Activated T-helper 9 cell treated with anti-CD3 and anti-CD28 coated beads, Interleukin-2, amount 50 U/mL, for 16 hours (primary cell): ENCODE measurements at places on chromosomes 3 and 15.

GRCh38 chr15:74193905-74194304 is 8.7 kb downstream of the STRA6 start:
- no peak for DNase-seq

DNA sequence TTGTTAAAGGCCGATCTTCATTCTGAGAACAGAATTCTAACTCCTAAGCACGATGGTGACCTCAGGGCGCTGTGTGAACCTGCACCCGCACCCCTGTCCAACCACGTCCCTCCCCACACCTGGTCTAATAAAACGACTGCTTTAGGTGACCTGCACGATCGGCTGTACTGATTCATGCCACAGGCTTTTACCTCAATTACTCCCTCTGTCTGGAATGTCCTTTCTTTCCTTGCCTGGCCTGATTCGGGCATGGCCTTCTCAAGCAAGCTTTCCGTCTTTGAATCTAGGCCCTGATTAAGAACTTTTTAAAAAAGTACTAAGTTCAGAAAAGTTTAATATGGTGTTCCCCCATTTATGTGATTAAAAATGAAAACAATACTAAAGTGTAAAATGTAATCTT is 842 bp upstream of the U2SURP start:
- DNase-seq: no peak

GRCh38 chr3:155963570-155963969 is 93.1 kb downstream of the GMPS start:
- DNase-seq: no peak

DNA sequence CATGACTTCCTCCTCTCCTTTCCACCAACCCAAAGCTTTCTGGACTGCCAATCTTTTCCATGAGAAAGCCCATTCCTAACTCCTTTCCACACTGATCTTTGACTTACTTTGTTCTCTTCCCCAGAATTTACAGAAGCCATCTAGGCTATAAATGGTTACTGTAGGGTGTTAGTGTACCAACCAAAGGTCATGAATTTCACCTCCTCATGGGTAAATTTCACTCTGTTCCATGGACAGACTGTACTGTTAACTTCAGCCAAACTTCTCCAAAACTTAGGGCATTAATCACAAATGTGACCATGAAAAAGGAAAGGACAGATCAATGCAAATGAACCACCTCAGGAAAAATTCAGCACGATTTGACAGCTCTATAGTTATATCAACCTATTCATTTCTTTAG is 54.9 kb downstream of the ATOSA start:
- DNase-seq: no peak

DNA sequence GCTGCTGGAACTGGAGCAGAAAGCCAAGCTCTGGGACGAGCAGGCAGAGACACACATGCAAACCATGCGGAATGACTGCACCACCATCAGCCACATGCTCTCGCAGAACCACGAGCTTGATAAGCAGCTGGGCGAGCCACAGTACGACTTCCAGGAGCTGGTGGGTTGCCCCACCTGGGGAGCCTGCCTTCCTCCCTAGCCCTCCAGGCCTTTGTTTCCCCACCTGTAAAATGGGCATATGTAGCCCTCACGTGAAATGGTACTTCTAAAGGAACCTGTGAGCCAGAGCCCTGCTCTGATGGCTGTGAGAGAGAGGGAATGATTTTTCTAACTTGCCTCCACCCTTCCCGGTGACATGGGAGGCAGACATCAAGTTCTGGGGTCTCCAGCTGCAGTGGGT is 44.6 kb upstream of the GOLGA6B start:
- no peak for DNase-seq

DNA sequence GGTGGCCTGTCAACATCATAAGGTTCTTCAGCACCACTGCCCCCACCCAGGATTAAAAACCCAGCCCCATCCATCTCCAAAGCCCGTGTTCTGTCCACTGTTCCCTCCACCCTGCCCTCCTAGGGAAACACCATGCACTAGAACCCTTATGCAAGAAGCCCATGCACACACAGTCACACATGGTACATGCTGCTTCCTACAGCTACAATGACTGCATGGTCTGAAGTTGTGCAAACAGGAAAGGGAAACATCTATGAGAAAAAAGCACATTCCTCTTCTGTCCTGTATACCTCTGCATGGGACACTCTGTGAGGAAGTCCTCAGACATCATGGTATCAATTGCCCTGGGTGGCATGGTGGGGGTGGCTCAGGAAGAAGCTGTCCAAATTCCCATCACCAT is 108.6 kb upstream of the MRPS22 start:
- DNase-seq: no peak

DNA sequence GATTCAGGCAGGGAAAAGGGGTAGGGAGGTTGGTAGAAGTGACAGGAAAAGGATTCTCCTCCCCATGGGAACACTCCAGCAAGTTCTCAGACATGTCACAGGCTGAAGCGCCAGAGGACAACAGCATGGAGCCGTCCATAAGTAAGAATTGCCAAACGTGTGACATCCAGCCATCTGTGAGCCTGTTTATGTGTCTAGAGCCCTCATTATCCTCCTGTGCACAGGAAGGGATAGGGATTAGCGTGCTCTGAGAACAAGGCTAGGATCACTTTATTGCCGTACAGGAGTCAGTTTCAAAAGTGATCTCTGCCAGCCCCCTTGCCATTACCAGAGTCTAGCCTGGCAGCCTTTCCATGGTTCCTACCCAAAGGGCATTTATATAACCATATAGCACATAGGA is 549.5 kb downstream of the NTRK3 start:
- DNase-seq: no peak

DNA sequence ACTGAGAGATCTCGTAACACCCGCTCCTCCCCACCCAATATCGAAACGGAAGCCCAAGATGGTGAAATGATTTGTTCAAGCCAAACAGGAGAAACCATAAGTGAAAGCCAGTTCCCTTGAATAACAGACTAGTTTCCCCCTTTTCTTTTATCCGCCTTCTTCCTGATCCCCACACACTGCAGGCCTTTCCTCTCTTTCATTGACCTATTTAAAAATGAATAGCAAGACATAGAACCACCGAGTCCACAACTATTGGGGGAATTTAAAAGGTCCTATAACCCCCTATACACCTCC is 382 bp upstream of the COX17 start:
- DNase-seq: no peak

- no peak for DNase-seq
Measured at GRCh38 chr3:158762701-158763100, 30.4 kb upstream of the RARRES1 start.

DNA sequence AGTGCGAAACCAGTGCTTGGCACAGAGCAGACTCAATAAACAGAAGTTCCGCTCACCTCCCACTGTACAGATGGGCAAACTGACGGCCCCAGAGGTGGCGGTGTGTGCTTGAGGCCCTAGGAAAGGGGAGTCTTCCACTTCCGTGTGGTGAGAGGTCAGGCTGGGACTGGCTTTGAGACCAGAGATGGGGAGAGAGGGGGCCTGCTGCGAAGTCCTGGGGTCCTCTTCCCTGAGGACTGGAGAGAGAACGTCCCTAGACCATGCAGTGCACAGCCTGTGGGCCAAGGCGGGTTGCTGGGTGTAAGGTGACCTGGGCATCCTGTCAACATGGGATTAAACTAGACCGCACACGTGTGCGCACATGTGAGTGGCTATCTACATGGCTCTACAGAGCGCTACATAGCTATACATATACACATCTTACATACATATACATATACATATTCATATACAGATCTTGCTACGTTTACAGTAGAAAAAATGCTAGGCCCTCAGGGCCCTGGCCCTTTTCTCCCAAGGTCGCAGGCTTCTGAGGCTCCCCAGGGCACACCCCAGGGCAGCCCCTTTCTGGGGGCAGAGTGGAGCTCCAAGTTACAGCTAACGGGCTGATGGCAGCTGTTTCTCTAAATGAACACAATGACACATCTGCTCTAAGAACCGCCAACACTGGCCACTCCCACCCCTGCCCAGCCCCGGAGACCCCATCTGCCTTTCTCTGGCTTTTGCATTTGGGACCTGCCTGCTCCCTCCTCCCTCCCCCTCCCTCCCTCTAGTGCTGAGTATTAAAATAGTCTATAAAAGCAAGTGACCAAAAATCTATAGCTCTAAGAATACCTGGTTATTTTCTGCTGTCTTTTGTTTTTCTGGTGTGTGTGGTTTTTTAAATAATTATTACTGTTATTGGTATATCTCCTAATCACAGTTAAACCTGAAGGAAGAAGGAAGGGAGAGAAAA is 47.0 kb downstream of the HCN4 start:
- no peak for DNase-seq

DNA sequence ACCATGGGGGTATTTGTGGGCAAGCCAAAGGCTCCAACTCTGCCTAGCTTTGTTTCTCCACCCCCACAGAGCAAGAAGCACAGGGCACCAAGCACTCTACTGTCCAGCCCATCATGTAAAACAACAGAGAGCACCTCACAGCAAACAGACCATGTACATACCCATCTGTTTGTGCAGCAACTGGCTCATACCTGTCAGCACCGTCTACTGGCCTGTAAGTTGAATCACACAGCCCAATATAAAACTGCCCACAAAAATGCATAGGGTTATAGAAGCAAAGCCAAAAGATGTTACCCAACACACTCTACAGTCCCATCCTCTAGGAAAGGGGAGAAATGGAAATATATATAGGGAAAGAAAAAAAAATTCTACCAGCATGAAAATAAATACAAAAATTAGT is 139.7 kb upstream of the CPNE4 start:
- no peak for DNase-seq
